ENCODE measurements at places on chromosomes 6 and 20.

GRCh38 chr20:50172347-50173013 is 18.1 kb upstream of the CEBPB start:
- peak; percentile 2 for DNase-seq

DNA sequence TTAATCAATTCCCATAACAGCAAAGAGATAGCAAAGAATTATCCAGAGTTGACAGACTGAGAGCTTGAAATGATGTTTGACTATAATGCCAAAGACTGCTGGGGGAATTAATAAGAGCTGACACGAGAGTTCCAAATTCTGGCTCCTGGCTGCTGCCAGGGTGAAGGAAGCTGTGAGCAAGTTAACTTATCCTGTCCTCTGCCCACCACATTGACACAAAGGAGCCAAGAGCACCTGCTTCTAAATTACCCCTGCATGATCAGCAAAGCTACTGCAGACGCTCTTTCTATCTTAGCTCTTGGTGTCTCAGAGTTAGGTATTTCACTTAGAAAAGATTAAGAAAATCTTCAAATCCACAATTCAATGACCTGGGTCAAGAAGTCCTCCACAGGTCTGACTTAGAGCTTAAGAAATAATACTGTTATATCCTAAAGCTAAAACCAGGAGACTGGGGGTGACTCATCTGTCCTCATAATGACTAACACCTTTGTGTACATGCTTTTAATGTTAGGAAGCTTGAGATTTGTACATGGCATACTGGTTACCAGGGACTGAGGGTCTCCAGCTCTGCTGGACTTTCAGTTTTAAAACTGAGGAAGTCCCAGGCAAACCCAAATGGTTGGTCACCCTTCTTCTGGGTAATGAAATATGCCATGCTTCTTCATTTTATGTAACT is 13.2 kb upstream of the FRK start:
- no peak for DNase-seq

- no peak for DNase-seq
These were observed 162.0 kb upstream of the ECI2 start for GRCh38 chr6:4297348-4297747.

DNA sequence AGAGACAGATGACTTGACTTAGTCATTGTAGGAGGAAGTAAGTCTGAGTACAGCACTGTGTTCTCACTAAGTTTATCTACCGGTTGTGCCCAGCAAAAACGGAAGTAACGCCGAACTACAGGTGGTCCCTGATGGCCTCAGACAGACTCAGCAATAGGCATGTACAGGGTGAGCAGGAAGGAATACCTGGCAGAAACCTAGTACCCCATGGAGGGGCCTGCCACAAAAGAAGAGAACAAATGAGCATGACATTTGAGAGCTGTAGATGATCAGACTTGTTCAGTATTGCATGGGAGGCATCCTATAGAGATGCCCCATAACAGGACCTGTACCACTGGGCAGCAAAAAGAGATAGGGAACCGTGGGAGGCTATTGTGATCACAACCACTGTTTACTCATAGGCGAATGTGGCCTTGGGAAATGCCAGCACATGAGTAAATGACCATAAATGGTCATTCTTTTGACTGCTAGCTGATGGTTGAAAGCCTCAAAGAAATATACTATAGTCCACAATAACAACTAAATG is 106.4 kb upstream of the TAB2 start:
- DNase-seq: no peak

GRCh38 chr6:147392917-147393625 is 115.4 kb upstream of the SAMD5 start:
- no peak for DNase-seq

- no peak for DNase-seq
These were observed 24.5 kb downstream of the PKIG start for GRCh38 chr20:44606725-44607441.

- no peak for DNase-seq
These were observed 11.9 kb downstream of the FOXA2 start for GRCh38 chr20:22572491-22572890.

DNA sequence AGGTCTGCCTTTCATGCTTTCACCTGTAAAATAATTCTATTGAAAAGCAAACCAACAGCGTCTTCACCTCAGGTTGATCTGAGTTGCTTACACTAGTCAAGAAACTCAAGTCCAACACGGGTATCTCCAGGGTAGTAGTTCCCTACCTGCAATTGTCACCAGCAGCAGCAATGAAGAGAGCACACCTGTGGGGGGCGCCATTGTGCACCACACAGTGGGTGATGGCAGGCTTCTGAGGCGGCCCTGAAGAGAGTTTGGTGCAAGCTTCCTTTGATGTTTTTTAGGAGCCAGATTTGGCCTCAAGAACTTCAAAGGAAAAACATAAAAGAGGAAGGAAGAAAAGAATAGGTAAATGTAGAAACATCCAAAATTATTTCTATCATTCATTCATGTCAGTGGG is 45.1 kb downstream of the KIAA0319 start:
- DNase-seq: no peak

- DNase-seq: no peak
These were observed 267.1 kb upstream of the JAG1 start for GRCh38 chr20:10940941-10941340.

Data from NCI-H1436 (cell line).